ENCODE measurements at places on chromosomes 4 and X.

DNA sequence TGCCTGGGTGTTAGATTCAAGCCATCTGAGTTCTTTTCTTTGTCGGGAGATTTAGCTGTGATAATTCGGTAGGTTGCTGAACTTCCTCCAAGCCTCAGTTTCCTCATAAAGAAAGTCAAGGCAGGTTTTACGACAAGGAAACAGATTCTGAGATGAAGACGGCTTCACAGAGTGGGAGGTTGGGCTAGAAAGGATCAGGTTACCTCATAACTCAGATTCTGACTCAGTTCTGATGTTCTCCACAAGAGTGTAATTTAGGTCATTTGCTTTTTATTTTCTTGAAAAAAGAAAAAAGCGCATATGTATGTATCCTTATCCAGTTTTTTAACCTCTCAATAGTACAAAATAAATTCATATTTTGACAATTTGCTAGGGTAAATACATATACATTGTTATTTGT lies 47.2 kb upstream of the ELOVL6 start:
- DNase-seq, result no peak

- DNase-seq, result no peak
These were observed 15.0 kb downstream of the ADD1 start for GRCh38 chr4:2858451-2859217.

GRCh38 chrX:38651625-38652601 lies 90.6 kb downstream of the TSPAN7 start:
- DNase-seq, result no peak

- DNase-seq, result no peak
These were observed 395.1 kb downstream of the RAB28 start for GRCh38 chr4:13088726-13089658.

DNA sequence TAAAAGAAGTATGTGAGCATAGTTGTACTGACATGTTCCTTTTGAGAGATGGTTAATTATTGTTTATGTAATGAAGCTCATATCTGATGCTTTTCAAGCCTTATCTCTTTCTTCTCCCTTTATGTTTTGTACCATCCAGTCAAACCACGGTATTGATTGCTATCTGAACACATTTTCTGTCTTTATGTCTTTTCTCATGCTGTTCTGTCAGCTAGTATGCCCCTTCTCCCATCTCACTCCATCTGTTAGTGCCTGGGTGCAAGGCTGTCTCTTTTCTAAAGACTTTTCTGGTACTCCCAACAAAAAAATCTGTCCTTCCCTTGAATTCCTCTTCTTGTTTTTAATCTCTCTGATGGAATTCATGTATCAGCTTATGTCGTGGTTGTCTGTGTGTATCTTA lies 883.8 kb upstream of the IGFBP7 start:
- DNase-seq, result no peak

- DNase-seq, result no peak
These were observed 34.9 kb downstream of the RASSF6 start for GRCh38 chr4:73585345-73585744.

DNA sequence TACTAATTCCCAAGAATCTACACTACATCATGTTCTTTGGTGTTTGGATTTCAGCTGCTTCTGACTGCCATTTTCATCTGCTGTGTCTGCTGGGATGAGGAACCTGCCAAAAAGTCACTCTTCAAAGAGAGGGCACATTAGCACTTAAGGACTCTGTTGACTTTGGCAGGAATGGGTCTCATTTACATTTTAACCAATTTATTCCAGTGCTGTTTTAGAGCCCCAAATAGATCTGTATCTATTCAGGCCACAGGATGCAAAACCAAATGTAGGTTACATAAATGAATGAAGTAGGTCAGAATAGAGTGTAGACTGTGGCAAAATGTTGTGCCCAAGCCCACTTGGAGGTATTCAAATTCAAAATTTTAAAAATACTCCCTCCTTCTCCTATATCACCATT lies 14.4 kb downstream of the TXK start:
- DNase-seq, result no peak

- DNase-seq, result peak; percentile 37
These were observed 74.8 kb upstream of the BCOR start for GRCh38 chrX:40172401-40173142.

DNA sequence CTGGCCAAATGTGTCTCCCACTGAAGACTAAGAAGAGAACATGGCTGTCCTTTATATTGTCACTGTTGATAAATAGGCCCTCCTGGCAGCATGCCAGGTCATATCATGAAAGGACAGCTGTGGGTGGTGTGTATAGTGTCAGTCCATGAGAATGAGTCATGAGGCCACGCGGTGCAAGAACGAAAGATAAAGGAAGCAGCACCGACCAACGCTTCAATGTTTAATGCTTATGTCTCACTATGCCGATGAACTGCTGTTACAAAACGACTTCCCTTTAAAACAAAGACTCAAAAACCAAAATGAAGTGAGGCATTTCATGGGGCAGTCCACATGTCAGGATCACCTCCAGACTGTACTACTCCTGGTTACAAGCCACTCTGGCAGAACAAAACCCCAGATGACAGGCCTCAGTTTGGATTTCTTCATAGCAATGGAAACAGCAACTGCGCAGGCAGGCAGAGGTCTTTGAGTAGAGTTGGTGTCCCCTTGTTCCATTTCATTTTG lies 5.2 kb upstream of the TCEANC start:
- DNase-seq, result peak; percentile 53

GRCh38 chr4:6858997-6859396 lies 50.6 kb upstream of the TBC1D14 start:
- no peak for DNase-seq

GRCh38 chrX:134658002-134658759 lies at the start of gene PLAC1:
Gene PLAC1, minus strand, starts transcription at chrX:134658471. Its CDS starts 91,789 bp downstream, at chrX:134566682.
- no peak for DNase-seq

- no peak for DNase-seq
These were observed 86.4 kb upstream of the SORBS2 start for GRCh38 chr4:185898413-185898812.

- no peak for DNase-seq
These were observed 1088.8 kb downstream of the ADGRL3 start for GRCh38 chr4:62288808-62289541.

- no peak for DNase-seq
These were observed 171.8 kb upstream of the NRK start for GRCh38 chrX:105650577-105650976.

DNA sequence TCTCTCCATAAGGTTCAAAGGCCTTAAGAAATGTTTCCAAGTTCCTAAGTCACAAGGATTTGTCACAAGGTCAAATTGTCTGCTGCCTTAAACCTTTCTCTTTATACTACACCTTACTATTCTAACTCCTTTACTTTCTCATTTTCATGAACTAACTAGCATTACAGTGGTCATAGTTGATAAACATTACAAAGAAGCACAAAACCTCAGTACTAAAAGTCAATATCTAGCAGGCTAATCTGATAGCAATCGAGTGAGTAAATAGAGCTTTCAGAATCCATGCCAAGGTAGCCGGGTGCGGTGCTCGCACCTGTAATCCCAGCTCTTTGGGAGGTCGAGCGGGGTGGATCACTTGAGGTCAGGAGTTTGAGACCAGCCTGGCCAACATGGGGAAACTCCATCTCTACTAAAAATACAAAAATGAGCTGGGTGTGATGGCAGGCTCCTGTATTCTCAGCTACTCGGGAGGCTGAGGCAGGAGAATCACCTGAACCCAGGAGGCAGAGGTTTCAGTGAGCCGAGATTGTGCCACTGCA lies 510.0 kb downstream of the GBA3 start:
- no peak for DNase-seq

DNA sequence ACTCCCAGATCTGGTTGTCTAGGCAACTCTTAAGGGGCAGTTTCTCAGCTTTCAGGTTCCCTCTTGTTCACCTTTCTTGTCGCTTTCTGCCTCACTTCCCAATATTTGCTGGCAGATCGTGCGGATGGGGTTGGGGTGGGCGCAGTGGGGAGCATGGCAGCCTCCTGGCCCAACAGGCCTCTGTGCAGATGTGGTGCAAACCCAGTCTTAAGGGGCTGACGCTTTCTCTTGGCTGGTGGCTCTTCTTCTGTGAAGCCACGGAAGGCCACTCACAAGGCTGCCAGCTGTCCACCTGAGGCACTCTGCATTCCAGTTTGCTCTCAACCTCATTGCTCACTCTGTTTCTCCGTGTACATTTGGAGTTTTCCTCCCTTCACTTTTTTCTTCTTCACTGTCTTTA lies 61.7 kb downstream of the NBDY start:
- no peak for DNase-seq

- no peak for DNase-seq
These were observed 789.4 kb downstream of the STPG2 start for GRCh38 chr4:97353876-97354275.

DNA sequence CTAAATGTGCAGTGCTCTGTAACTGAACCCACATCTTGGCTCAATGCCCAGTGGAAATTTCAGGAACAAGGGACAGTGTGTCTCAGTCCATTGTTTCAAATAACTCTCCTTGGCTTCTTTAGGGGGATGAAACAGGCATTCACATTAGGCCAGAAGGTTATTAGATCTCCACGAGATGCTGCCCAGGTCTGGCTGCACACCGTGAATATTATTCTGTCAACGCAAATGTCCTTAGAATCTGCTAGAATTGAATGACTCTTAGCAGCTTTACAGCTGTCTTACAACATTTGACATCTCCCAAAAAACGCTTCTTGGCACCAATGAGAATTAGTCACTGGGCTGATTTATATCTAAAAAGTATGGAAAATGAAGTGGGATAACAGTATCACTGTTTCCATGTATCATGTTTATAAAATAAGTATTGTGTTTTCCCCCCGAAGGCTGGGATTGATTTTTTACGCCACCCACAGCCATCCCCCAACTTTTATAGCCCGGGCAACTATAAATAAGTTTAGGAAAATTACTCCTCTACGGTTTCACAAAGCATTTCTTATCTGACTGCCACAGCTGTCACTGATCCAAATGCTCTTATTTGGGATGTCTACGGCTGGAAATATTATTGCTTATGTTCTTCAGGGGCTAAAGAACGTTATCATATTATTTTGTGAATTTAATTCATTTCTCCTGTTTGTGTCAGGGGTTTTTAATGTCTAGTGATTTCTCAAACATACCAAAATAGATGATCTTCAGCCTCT lies 559.7 kb upstream of the FAT1 start:
- DNase-seq, result no peak

DNA sequence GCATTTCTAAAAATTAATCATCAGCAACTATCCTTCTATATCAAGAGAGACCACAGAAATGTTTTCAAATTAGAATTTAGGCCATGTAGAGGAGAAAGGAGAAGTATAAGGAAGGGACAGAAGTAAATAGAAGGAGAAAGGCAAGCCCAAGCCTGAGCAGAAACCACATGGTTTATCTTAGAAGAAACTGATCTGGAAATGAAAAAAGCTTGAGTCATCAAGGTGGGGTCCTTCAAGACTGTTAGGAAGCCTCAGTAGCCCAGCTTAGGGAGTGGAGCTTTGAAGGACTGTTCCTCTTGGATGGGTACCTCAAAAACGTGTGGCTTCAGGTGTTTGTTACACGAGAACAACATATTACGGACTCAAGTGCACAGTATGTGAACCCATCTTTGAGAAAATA lies 4.5 kb downstream of the BMX start:
- no peak for DNase-seq

DNA sequence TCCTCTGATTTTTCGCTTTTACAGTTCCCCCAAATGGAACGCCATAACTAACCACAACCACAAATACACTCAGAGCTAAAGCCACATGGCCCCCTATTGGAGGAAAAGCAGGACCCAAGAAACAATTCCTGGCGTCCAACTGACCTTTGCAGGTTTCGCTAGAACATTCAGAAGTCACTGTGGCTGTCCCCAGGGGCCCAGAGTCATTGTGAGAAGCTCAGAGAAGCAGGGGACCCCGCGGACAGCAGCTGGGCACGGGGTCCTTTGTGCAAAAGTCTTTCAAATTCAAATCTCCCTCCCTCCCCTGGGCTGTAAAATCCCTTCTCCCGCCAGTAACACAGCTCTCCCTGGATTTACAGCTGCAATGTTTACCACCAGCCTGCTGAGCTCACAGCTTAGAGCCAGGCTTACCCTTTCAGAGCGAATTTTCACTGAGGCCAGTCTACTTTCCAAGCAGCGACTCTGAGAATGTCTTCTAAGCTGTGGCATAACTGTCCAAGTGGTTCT lies 214.8 kb downstream of the CRLF2 start:
- DNase-seq, result no peak

DNA sequence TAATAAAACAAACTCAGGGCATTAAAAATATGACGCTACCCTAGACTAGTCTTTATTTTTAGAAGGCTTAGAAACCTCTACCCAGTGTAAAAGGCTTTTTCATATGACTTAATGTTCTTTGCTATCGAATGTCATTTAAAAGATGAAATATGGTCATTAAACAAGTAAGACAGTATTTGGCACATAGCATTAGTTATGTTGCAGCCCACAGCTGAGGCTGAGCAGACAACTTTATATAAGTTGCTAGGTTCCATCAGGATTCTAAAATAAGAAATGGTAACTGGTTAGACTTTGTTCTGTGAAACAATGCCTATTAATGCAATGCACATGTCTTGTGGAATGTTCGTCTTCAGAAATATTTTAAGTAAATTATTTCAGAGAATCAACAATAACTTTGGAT lies 10.4 kb upstream of the PRSS12 start:
- DNase-seq, result no peak

DNA sequence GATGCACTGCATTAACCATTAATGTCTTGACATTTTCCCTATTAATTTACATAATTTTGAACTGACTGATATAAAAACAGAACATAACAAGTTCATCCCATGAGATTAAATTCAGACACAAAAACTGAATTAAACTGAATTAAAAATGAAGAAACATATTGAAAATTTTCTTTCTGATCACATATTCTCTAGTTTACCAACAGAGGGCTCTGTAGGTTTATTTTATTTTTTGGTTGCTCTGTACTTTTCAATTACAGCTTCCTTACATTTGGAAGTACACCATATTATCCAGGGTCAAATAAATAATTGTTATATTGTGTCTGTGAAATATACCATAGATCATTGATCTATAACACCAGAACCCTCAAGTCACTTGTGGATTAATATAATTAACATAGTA lies 27.3 kb upstream of the CT83 start:
- no peak for DNase-seq

DNA sequence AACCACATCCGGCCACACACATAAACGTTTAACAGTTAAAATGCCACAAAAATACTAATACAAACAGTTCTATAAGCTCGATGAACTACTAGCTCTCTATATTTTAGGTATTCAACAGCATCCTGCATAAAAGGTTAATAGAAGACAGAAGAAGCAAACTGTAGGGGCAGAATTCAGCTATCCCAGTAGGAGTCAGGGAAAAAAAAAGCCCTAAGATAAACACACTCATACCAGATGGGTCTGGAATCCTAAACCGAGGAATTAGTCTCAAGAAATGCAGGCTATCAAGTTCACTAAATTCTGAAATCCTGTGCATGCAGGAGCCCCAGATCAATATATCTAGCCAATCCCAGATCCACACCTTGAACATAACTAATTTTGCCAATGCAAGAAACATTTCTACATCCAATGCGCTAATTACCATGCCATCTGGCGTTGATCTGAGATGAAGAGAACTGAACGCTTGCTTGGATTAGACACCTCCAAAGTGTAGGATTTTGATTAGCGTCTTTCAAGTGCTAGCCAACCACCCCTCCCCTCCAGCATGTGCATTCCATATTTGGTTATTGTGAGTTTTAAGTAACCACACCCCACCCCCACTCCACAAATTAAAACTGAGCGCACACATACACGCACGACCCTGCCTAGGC lies 512.2 kb upstream of the INTU start:
- DNase-seq, result no peak

GRCh38 chrX:133523526-133523925 lies 108.2 kb upstream of the GPC4 start:
- no peak for DNase-seq

- peak; percentile 86 for DNase-seq
These were observed 280.5 kb downstream of the FBXW7 start for GRCh38 chr4:152255437-152255836.

All from stimulated activated naive CD8-positive, alpha-beta T cell treated with anti-CD3 and anti-CD28 coated beads, Interleukin-15, amount 100 ng/mL, for 72 hours (primary cell).